CD4-positive, CD25-positive, alpha-beta regulatory T cell (primary cell): ENCODE measurements at places on chromosomes 1 and 21. TPM values are rescaled to one million over a fixed set of nuclear protein-coding genes. Genes with fewer than 3 reads are reported as not detected.

DNA sequence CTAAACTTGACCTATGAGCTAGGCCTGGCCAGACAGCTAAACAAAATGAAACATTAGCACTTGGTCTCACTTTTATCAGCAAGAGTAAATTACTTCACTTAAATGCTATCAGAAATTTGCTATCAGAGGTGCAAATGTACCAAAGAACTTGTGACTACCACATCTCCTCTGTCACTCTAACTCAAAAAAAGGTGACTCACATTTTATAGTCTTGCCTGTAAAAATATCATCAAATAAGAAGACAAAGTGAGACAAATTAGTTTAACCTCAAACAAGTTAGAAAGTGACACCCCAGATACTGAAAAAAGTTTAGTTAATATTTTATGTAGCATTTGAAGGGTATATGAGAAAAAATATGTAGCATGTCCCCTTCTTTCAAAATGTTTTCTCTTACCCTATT lies 76.9 kb downstream of the EPS15 start:
- no peak for DNase-seq
- no peak overlapping the region for H3K27ac ChIP-seq
- H3K4me3 ChIP-seq = no peak overlapping the region
- H3K27me3 ChIP-seq = no peaks in the 10 kb centered on the region

DNA sequence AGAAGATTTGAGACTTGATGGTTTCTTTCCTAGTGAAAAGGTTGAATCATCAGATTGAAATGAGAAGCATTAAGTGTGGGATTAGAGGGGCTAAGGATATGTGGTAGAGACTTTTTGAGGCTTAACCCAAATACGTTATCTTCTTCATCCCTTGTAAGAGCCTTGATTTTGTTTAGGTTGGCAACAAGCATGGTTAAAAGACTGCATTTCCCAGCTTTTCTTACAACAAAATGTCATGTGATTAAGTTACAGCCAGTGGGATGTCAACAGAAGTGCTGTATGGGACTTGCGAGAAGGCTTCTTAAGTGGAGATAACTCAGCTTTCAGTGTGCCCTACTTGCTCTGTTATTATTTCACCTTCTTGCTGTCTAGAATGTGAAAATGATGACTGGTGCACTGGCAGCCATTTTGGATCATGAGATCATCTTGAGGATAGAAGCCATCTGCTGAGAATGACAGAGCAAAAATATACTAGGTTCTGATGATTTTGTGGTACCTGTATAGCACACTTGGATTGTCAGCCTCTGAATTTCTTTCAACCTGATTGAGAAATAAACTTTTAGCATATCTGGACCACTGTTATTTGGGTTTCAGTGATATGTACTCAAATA lies 41.3 kb upstream of the GNG12 start:
- peaks cover 7% of the 10 kb centered on the region for H3K27me3 ChIP-seq
- H3K27ac ChIP-seq = no peak overlapping the region
- no peaks in the 10 kb centered on the region for H3K4me1 ChIP-seq
- no peaks in the 10 kb centered on the region for H3K36me3 ChIP-seq

- peaks cover 9% of the 10 kb centered on the region for H3K27me3 ChIP-seq
- no peak for DNase-seq
- H3K27ac ChIP-seq = no peak overlapping the region
- H3K4me3 ChIP-seq = no peak overlapping the region
- no peaks in the 10 kb centered on the region for H3K36me3 ChIP-seq
These were observed 11.2 kb upstream of the IFNAR1 start for GRCh38 chr21:33313611-33314010.

The SPRR4 gene
- total RNA-seq = not detected

The KRTAP11-1 gene
- total RNA-seq = not detected

DNA sequence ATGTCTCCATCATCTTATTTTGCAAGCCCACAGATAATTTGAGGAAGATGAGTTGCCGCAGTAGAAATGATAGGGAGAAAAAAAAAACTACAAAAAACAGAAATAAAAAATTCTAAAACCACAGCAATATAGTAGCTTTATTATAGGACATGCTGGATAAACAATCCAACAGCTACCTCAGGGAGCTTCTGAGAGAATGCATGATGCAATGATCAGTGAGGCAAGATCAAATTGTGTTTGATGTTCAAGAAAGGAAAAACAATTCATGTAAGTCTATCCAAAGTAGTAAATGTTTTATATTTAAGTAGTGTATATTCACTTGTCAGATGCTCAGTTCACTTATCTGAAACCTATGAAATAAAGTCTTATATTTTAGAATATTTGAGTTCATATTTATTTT lies 6.7 kb downstream of the CR1L start:
- peaks cover 9% of the 10 kb centered on the region for H3K27me3 ChIP-seq
- H3K27ac ChIP-seq = no peak overlapping the region
- no peaks in the 10 kb centered on the region for H3K4me1 ChIP-seq

- no peaks in the 10 kb centered on the region for H3K36me3 ChIP-seq
- H3K27ac ChIP-seq = no peak within 1 kb of the TSS
These were observed at the start of gene DIRAS3 for GRCh38 chr1:68049941-68050878. Gene DIRAS3 (minus strand): TSS chr1:68050627. CDS start chr1:68047297, 3,330 bp downstream.

The HSD11B1 gene
- 0.47 TPM for total RNA-seq

DNA sequence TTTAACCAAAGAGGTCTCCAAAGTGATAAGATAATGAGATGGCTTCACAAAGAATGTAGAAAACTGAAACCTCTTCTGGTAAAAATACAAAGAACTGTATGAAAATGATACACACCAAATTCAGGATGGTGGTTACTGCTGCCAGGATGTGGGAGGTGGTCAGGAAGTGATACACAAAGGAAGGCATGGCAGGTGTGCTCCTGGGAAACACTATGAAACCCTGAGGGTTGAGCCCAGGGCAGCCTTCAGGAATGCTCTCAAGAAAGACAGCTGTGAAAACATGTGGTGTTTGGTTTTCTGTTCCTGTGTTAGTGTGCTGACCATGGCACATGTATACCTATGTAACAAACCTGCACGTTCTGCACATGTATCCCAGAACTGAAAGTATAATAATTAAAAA lies 109.3 kb downstream of the NTNG1 start:
- no peaks in the 10 kb centered on the region for H3K36me3 ChIP-seq
- no peaks in the 10 kb centered on the region for H3K4me1 ChIP-seq
- H3K27ac ChIP-seq = no peak overlapping the region
- no peak overlapping the region for H3K4me3 ChIP-seq
- DNase-seq = no peak

GRCh38 chr21:42089093-42089631 lies 18.0 kb downstream of the UMODL1 start:
- no peaks in the 10 kb centered on the region for H3K36me3 ChIP-seq
- peaks cover 9% of the 10 kb centered on the region for H3K4me1 ChIP-seq
- H3K27me3 ChIP-seq = no peaks in the 10 kb centered on the region
- H3K27ac ChIP-seq = no peak overlapping the region
- H3K4me3 ChIP-seq = no peak overlapping the region

- H3K4me1 ChIP-seq = no peaks in the 10 kb centered on the region
- H3K27ac ChIP-seq = no peak overlapping the region
- DNase-seq = no peak
- H3K27me3 ChIP-seq = no peaks in the 10 kb centered on the region
- H3K4me3 ChIP-seq = no peak overlapping the region
- no peaks in the 10 kb centered on the region for H3K36me3 ChIP-seq
These were observed 16.5 kb downstream of the VSIG8 start for GRCh38 chr1:159845751-159846629.

- no peaks in the 10 kb centered on the region for H3K36me3 ChIP-seq
- H3K4me1 ChIP-seq = no peaks in the 10 kb centered on the region
- DNase-seq = no peak
- H3K4me3 ChIP-seq = no peak overlapping the region
These were observed 322.8 kb downstream of the PAPPA2 start for GRCh38 chr1:176785791-176786190.

- H3K4me1 ChIP-seq = peaks cover 12% of the 10 kb centered on the region
- no peaks in the 10 kb centered on the region for H3K36me3 ChIP-seq
- no peak for DNase-seq
- H3K27me3 ChIP-seq = no peaks in the 10 kb centered on the region
These were observed 32.3 kb downstream of the VWA5B1 start for GRCh38 chr1:20322825-20323612.

- H3K4me3 ChIP-seq = no peak overlapping the region
- no peak overlapping the region for H3K27ac ChIP-seq
- H3K4me1 ChIP-seq = peaks cover 66% of the 10 kb centered on the region
These were observed 171.5 kb upstream of the HMCN1 start for GRCh38 chr1:185562461-185563359.

The SLAMF7 gene
- 0.76 TPM for total RNA-seq

DNA sequence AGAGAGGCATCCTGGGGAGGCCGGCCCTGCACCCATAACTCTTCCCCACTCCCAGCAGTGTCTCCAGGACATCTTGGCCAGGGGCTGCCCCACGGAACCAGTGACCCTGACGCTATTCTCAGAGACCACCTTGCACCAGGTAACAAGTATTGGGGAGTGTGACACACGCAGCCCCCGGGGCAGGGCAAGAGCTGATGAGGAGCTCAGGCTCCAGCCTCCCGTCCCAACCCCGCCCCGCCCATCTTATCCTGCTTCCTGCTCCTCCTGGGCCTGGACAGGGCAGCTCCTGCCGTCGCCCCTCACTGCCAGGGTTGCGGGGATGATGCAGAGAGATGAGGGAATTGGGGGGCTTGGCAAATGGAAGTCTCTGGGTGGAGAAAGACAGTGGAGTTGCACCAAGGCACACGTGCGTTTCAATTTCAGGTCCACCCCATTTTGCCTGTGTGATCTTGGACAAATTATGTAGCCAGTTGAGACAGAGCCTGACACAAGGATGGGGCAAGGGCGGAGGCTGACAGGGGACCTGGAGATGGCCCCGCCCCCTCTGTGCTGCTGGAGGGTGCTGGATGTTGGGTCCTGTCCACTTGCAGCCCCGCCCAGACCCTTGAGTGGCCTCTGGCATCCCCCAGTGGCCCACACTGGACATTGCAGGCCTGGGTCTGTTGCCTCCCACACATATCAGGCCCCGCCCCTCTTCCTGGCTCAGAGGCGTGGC lies 10.7 kb downstream of the CLCNKA start:
- H3K27me3 ChIP-seq = no peaks in the 10 kb centered on the region
- H3K4me1 ChIP-seq = no peaks in the 10 kb centered on the region
- no peak overlapping the region for H3K4me3 ChIP-seq
- no peak overlapping the region for H3K27ac ChIP-seq

The TAS1R1 gene
- total RNA-seq = not detected

DNA sequence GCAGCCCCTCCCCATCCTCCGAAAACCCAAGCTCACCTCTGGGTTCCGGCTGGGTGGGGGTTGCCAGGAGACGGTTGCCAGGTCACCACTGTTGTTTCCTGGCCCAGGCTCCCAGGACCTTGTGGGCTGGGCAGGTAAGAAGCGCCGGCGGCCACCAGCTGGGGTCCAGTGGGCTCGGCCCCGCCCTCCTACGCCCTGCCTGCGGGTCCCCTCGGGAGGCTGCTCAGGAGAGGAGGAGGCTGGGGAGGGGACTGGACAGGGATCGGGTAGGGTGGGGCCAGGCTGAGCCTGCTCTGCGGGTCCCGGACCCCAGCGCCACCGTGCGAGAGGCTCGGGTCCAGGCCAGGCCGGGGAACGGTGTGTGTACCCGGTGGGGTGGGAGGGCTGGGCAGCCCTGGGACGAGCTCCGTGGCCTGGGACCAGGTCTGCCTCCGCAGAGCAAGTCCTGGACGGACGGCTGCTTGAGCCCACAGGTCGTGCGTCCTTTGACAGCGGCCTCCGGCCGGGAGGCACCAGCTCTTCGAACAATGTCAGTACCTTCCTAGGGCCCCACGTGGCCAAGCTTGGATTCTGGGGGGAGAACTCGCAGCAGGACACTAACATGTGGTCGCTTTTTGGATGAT lies at the start of gene TTLL10:
TSS of gene TTLL10 (plus strand) at position 88 of the 623 bp plus-strand sequence. CDS start 5,336 bp downstream, outside the sequence.
- H3K27ac ChIP-seq = no peak within 1 kb of the TSS
- no peaks in the 10 kb centered on the region for H3K27me3 ChIP-seq
- no peak within 1 kb of the TSS for H3K4me3 ChIP-seq
- H3K4me1 ChIP-seq = peaks cover 38% of the 10 kb centered on the region
- DNase-seq = peak; percentile 42
- H3K36me3 ChIP-seq = no peaks in the 10 kb centered on the region

The EXO1 gene
- total RNA-seq = 2.3 TPM

- H3K36me3 ChIP-seq = no peaks in the 10 kb centered on the region
- no peaks in the 10 kb centered on the region for H3K27me3 ChIP-seq
- H3K4me1 ChIP-seq = no peaks in the 10 kb centered on the region
These were observed 1389.6 kb downstream of the KCNT2 start for GRCh38 chr1:195218428-195219212.

DNA sequence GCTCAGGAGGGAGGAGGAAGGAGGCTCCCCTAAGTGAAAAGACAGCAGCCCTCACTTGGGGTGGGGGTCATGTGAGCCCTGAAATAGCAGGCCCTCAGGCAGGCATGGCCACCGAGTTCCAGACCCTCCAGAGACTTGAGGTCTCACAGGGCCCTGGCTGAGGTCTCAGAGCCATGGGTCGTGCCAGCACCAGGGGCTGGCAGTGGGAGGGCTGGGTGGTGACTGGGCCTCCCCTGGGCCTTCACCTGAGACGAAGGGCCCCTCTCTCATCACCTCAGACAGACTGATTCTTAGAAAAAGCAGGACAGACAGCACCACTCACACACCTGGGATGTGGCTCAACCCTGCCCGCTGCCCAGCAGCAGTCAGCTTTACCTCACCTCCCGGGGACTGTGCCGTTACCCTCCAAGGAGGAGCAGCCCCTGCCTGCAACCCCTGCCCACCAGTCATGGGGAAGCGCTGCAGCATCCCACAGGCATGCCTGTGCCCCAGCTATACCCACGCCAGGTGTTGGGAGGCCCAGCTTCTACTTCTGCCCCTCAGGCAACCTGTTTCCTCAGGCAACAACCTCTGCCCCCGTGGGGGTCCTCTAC lies 42.6 kb upstream of the LRP8 start:
- H3K4me3 ChIP-seq = no peak overlapping the region
- H3K27me3 ChIP-seq = no peaks in the 10 kb centered on the region
- H3K27ac ChIP-seq = no peak overlapping the region

- no peaks in the 10 kb centered on the region for H3K36me3 ChIP-seq
- no peaks in the 10 kb centered on the region for H3K27me3 ChIP-seq
- H3K4me3 ChIP-seq = no peak overlapping the region
- DNase-seq = no peak
These were observed 115.6 kb downstream of the PTBP2 start for GRCh38 chr1:96837057-96837780.

DNA sequence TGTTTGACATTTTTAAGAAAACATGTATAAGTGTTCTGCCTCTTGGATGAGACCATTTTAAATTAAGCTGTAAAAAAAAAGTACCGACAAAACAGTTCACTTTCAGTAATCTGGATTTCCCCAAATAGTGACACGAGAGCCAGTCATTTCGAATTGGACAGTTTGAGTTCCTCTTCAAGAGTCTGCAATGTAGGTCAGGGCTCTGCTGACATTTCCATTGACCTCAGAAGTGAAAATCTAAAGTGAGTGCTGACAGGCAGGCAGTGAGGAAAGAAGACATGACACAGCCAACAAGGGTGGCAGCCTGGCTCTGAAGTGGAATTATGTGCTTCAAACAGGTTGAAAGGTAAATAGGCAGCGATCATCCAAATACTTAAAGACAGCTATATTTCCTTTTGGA lies at the start of gene IL23R:
TSS of gene IL23R (plus strand) at position 259 of the 400 bp plus-strand sequence. CDS start 1,667 bp downstream, outside the sequence.
- peak; percentile 59 for DNase-seq
- H3K4me1 ChIP-seq = peaks cover 19% of the 10 kb centered on the region
- peak within 1 kb of the TSS; percentile 21 for H3K4me3 ChIP-seq
- peak within 1 kb of the TSS; percentile 19 for H3K27ac ChIP-seq
- H3K36me3 ChIP-seq = no peaks in the 10 kb centered on the region

The MAP3K7CL gene
- 24.6 TPM for total RNA-seq
